ENCODE measurements at places on chromosomes 11 and 22.

DNA sequence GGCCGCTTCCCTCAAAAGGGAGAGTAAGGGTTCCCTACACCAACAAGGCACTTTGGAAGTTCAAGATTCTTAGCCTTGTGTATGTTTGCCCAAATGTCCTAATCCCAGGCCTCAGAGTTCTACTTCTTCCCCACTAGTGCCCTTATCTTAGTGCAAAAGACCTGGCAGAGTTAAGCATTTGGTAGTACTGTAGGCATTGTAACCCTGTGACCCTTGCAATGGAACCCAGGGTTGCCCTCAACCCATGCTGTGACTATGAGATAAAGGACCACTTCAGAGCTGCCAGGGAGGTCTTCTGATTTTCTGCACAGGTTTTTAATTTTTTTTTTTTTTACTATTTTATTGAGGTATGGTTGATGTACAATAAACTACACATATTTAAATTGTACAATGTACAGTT lies 65.1 kb downstream of the C11orf65 start:
- DNase-seq = no peak

GRCh38 chr11:19499026-19499669 lies 213.5 kb upstream of the NAV2 start:
- DNase-seq = no peak

GRCh38 chr11:56911312-56911711 lies 77.4 kb upstream of the OR5AK2 start:
- peak; percentile 44 for DNase-seq

- DNase-seq = no peak
These were observed 21.4 kb downstream of the XRRA1 start for GRCh38 chr11:74927496-74927895.

DNA sequence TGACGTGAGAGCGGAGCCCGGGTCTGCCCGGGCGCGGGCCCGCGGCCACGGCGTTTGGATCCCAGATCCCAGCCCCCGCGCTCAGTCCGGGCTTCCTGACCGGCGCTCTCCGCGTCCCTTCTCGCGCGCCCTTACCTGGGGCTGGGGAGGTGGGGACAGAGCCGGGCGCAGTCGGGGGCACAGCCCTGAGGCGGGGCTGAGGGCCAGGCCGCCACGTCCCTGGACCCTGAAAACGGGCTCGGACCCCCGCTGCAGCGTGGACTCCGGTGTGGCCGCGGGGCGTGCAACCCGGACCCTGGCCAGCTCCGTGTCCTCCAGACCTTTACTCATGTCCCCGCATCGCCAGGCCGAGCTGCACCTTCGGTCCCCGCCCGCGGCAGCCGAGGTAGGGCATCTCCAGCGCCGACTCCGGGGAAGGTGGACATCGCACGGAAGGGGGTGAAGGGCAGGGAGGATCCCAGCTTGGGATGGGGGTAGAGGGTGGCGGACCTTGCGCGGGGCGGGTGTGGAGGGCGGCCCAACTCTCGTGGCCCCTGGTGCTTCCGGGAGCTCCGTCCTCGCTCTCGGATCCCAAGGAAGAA lies 9.9 kb upstream of the AIFM3 start:
- DNase-seq = no peak

- DNase-seq = peak; percentile 19
These were observed 16.2 kb downstream of the OTOG start for GRCh38 chr11:17563231-17563646.

DNA sequence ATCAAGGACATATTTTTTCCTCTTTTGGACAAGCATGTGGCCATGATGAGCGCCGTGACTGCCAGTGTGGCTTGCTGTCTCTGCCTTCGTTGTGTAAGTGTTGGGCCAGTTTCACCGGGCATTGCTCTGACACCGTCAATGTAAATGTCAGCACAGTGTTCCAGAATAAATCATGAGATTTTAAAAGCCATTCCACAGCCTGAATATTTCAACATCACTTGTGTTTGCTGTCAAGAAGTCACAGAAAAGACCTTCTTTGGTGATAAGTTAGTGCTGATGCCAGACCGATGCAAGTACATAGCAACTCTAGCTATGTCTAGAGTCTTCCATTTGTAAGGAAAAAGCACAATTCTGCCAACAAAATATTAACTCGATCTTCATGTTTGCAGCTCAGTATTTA lies 467.8 kb downstream of the TBC1D22A start:
- no peak for DNase-seq

- no peak for DNase-seq
These were observed 33.4 kb upstream of the LYVE1 start for GRCh38 chr11:10601837-10602236.

DNA sequence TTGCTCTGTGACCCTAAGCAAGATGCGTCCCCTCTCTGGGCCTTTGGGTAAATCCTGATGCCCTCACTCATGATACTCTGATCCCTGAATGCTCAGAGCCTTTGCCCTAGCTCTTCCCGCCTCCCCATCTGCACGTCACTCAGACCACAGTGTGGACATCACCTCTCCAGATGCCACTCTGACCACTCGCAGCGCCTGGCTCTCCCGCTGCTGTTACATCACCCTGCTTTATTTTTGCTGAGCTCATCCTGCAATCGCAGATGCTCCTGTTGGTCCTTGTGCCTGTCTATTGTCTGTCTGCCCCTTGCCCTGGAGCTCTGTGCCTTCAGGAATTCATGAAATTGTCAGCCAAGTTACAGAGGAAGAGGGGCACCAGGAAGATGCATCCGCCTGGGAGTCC lies 5.5 kb downstream of the OSM start:
- DNase-seq = peak; percentile 74
